ENCODE measurements at places on chromosomes 7 and 10. TPM values are rescaled to one million over a fixed set of nuclear protein-coding genes. Genes with fewer than 3 reads are reported as not detected.

Gene TFEC
- total RNA-seq, result 0.19 TPM

Gene NEUROD6
- not detected for total RNA-seq

Gene WIPF3
- total RNA-seq, result not detected

Gene TCAF2
- total RNA-seq, result 1.7 TPM

Gene STK31
- not detected for total RNA-seq

Gene TMEM176B
- total RNA-seq, result 0.13 TPM

Gene MMD2
- total RNA-seq, result not detected

Gene GATA3
- total RNA-seq, result 0.06 TPM

Gene LIPA
- 57.8 TPM for total RNA-seq

Gene CACUL1
- total RNA-seq, result 26.1 TPM

Gene ITIH5
- total RNA-seq, result 0.19 TPM

Gene COMTD1
- total RNA-seq, result 6.5 TPM

Gene AIMP2
- 42.7 TPM for total RNA-seq

Gene HSPA12A
- 5.9 TPM for total RNA-seq

Gene ATRNL1
- total RNA-seq, result 4.9 TPM

Gene PON3
- total RNA-seq, result not detected

Gene MIOS
- 26.1 TPM for total RNA-seq

Gene CXCL12
- 1,285 TPM for total RNA-seq

All from aortic smooth muscle cell (primary cell).